Activated T-cell treated with anti-CD3 and anti-CD28 coated beads for 1 hour (primary cell): ENCODE measurements at places on chromosomes 4 and X.

GRCh38 chrX:133376422-133376821, 38.9 kb downstream of the GPC4 start:
- no peak for DNase-seq

- no peak for DNase-seq
Measured at GRCh38 chr4:59979061-59979460, 1221.1 kb upstream of the ADGRL3 start.

- DNase-seq: no peak
Measured at GRCh38 chrX:136714626-136715599, 65.8 kb downstream of the ARHGEF6 start.

DNA sequence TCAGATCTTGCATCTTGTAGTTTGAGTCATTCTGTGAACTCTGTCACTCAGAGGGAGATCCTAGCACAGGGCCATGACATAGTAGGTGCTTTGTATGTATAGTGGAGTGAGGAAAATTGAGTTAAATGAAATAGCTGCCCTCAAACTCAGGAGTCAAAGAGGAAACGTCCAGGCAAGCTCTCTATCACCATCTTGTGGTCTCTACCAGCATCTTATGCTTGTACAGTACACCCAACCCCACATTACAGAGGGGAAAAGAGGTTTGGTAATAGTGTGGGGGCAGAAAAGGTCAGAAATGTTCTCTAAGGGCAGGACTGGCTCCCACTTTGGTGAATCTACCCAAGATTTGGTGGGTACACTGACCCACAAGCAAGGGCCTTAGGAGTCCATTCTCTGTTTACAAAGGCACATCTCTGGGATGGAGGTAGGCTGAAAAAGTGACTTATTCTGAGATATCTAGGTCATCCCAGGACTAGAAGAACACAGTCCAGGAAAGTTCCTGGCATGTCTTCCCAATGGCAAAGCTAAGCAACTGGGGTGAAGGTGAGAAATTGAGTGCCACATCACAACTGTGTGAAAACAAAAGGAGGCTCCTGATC, 131.8 kb downstream of the OR13H1 start:
- no peak for DNase-seq

DNA sequence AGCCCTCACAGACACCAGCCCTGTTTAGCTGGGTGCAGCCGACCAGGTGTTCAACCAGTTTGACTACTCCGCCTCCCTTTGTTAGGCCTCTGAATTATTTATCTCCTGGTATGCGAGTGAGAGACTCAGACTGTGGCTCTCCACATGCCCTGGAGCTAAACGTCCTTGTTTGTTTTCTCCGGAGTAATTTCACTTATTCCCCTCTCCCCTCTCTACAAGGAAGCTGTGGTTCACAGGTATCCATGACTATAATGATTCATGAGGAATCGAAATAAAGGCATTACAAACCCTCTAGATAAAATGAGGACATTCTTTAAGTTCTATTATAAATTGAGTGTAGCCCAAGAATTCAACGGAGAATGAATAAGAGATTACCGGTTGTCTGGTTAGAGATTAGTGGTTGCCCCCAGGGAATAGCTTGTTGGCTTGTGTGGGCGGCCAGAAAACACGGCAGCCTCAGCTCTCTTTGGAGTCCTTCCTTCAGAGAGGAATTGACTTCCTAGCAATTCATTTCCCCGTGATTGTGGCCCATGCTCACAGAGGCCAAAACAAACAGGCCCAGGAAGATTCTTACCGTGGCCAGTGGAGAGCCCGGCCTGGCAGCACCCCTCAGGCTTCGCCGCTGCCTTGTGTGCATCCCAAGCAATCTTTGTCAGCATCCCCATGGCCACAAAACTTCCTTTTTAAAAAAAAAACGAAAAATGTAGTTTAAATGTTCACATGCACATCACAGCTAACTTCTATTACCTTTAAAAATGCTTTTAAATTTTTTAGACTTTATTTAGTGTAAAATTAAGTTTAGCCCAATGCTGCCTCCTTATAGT, 60.2 kb upstream of the CBR4 start:
- DNase-seq: no peak

- DNase-seq: no peak
Measured at GRCh38 chr4:120158841-120159463, 92.3 kb upstream of the MAD2L1 start.

DNA sequence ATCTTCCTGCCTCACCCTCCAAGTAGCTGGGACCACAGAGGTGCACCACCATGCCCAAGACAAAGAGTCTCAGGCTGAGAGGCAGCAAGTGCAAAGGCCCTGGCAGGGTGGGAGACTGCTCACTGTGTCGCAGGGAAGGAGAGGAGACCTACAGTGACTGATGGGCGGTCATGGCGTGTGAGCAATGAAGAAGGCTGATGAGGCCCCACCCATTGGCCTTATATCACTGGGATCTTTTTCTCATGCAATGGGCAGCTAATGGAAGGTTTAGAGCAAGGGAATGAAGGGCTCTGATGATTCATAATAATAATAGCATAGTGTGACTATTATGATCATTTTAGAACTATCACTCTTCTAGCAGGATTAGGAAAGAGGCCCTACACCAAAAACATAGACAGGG, 20.9 kb downstream of the FAM9C start:
- DNase-seq: no peak

DNA sequence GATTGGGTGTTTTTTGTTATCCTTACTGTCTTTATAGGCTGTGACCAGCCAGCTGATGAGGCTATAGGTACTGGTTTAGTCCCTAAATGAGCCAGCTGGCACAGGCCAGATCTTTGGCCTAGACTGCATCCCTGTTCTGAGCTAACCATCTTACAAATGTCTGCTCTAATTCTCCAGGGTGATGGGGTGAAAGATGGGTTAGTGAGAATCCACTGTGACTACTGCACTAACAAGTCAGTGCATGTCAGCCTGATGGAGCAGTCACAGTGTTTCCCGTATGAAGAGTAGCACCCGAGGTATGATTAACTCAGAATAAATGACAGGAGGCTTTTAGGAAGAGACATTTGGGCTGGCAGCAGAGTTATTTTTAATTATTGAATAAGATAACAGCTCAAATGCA, 181.0 kb downstream of the DCTD start:
- no peak for DNase-seq

GRCh38 chr4:48639807-48640206, 140.3 kb downstream of the FRYL start:
- DNase-seq: no peak

DNA sequence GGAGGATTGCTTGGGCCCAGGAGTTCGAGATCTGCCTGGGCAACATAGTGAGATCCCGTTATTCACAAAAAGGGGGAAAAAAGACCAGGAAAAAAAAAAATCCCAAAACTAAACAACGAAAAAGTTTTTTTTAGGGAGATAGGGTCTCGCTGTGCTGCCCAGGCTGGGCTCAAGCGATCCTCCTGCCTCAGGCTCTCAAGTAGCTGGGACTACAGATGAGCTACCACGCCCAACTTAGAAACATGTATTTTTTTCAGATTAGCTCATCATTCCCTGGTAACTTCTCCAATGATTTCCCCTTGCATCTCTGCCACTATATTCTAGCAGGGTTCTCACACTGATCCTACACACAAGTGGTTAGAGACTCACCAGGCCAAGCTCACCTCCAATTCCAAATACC, 24.4 kb upstream of the IRAK1 start:
- DNase-seq: no peak

DNA sequence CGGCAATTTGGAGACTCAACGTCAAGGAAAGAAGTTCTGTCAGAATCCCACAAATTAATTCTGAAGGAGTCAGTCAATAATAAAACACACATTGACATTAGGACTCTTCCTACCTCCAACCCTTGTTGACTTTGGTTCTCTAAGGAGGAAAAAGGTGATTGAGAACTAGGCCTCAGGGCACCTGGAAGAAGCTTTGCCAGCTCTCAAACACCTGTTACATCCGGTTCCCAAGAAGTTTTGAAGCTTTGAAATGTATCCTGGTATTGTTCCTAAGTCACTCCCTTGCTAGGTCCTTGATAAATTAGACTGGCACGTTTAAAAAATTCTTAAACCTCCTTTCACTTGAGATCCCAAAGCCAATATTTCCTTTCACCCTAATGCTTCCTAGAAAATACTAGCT, 1.7 kb upstream of the CCDC160 start:
- DNase-seq: no peak

DNA sequence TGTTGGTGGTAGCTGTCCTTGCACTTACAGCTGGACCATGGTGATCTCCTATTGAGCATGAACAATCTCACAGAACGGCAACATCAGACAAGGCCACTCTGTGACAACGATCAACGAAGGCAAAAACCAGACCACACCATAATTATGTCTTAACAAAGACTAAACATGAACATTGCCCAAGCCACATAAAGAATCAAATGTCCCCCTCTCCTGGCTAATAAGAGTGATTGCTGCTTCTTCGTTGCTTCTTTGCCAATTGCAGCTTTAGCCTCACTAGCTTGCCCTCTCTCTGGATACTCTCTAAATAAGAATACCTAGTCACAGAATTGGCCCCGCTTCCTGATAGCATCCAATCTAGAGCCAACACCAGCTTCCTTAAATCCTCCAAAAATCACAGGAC, 41.5 kb upstream of the PGRMC1 start:
- DNase-seq: no peak
